ENCODE measurements at places on chromosomes 16 and 17. TPM values are rescaled to one million over a fixed set of nuclear protein-coding genes. Genes with fewer than 3 reads are reported as not detected.

DNA sequence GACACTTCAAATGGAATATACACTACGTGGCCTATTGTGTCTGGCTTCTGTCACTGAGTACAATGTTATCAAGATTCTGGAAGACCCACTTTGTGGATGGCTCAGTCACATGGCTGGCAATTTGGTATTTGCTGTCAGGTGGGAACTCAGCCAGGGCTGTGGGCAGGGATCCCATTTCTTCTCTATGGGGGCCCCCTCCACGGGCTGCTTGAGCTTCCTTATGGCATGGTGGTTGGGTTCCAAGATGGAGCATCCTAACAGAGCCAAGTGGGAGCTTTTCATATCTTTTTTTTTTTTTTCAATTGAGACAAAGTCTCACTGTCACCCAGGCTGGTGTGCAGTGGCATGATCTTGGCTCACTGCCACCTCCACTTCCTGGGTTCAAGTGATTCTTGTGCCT, 18.0 kb upstream of the CEP20 start:
- DNase-seq, result no peak

GRCh38 chr17:82117139-82118090, 19.4 kb upstream of the FASN start:
- DNase-seq, result no peak

GRCh38 chr16:87114832-87115231, 202.4 kb downstream of the C16orf95 start:
- DNase-seq, result no peak

ITGAD gene
- total RNA-seq, result not detected

MMP2 gene
- 246 TPM for total RNA-seq

LDHD gene
- total RNA-seq, result 0.12 TPM

All from glomerular endothelial cell (primary cell).